ENCODE measurements at places on chromosomes 16 and 17. TPM values are rescaled to one million over a fixed set of nuclear protein-coding genes. Genes with fewer than 3 reads are reported as not detected.

GRCh38 chr16:47640661-47641060, 179.5 kb downstream of the PHKB start:
- no peak for DNase-seq
- H3K27ac ChIP-seq: no peak overlapping the region
- no peaks in the 10 kb centered on the region for H3K27me3 ChIP-seq

The C1QTNF8 gene
- total RNA-seq: not detected

GRCh38 chr16:64250866-64251265, 871.0 kb downstream of the CDH11 start:
- H3K27ac ChIP-seq: no peak overlapping the region
- H3K27me3 ChIP-seq: no peaks in the 10 kb centered on the region
- H3K36me3 ChIP-seq: no peaks in the 10 kb centered on the region
- no peaks in the 10 kb centered on the region for H3K4me1 ChIP-seq
- no peak overlapping the region for H3K4me3 ChIP-seq

The CCL17 gene
- total RNA-seq: not detected

GRCh38 chr17:78788451-78788850, 6.4 kb upstream of the CYTH1 start:
- no peak overlapping the region for H3K27ac ChIP-seq
- H3K36me3 ChIP-seq: peaks cover 1% of the 10 kb centered on the region
- no peaks in the 10 kb centered on the region for H3K27me3 ChIP-seq
- H3K4me1 ChIP-seq: peaks cover 27% of the 10 kb centered on the region
- no peak overlapping the region for H3K4me3 ChIP-seq
- no peak for DNase-seq

DNA sequence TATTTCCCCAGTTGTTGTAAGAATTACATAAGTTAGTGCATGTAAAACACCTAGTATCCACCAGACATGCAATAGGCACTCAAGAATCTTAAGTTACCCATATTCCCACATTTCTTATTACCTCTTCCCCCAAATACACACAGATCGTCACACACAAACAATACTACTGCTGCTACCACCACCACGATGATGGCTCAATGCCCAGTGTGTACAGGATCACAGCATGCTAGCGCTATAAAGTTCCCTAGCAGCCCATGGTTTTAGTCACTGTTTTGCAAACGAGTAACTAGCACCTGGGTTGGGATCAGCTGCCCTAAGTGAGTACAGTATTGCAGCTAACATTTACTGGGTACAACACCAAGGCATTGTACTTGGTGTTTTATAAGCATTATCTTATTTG, 411.7 kb downstream of the UTP18 start:
- no peak overlapping the region for H3K27ac ChIP-seq
- DNase-seq: no peak
- H3K4me3 ChIP-seq: no peak overlapping the region
- no peaks in the 10 kb centered on the region for H3K4me1 ChIP-seq
- no peaks in the 10 kb centered on the region for H3K36me3 ChIP-seq

DNA sequence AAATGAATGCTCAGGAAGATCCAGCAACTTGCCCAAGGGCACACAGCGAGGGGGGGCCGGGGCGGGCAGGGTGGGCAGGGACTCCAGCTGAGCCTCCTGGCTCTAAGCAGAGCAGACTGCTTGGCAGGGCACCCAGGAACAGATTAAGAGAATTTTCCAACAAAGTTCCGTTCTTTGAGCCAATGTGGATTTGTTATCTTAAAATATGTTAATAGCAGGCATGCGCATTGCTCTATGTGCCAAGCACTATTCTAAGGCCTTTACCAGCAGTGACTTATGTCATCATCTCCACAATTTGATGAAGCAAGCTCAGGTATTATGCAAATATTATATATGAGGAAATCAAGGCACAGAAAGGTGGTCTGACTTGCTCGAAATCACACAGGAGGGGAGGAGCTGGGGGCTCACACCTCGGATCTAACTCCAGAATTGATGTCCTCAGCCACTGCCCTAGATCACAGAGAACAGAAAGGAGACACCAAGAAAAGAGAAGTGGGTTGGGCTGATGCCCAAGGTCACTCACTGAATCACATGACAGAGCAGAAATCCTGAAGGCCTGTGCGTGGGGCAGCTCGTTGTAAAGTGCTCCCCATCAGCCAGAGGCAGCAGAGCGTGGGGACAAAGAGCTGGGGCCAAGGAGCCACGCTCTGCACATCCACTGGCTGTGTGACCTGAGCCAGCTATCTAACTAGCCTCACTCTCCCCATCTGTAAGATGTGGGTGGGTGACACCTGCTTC, 23.2 kb upstream of the MEAK7 start:
- H3K4me3 ChIP-seq: no peak overlapping the region
- no peaks in the 10 kb centered on the region for H3K27me3 ChIP-seq
- H3K27ac ChIP-seq: no peak overlapping the region

DNA sequence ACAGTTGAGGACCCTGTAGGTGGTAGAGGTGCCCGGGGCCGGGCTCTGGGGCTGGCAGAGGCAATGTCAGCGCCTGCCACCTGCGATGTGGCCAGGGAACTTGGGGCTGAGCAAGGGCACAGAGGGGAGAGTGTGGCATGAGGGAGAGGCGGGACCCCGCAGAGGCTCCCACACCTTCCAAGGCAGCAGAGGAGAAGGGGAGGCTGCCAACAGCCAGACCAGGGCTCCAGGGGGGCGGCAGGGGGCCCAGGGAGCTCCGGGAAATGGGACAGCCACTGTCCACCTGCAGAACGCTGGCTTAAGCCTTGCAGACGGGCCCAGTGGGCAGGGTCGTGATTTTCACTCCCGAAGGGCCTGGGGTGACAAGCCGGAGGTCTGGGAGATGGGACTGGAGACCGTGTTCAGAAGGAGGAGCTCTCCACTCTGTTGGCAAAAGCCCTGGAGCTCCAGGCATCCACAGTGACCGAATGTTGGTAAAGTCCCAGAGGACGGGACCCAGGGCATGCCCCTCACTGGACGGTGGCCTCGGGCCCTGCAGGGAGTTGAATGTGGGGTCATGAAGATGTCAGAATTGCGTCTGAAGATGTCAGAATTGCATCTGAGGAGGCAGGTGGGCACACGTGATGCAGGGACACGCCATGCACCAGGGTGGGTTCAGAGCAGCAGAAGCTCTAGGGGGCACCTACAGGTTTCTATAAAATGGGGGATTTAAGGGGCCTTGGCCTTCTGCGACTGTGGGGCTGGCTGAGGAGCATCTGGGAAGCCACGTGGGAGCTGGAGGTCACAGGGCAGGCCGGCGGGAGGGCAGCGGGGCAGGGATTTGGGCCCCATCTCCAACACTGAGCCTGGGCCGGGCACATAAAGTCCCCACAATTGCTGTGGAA, 18.6 kb downstream of the CD7 start:
- peak overlapping the region; percentile 98 for H3K27ac ChIP-seq
- H3K4me3 ChIP-seq: no peak overlapping the region
- H3K27me3 ChIP-seq: no peaks in the 10 kb centered on the region
- H3K4me1 ChIP-seq: peaks cover 24% of the 10 kb centered on the region
- H3K36me3 ChIP-seq: no peaks in the 10 kb centered on the region
- DNase-seq: no peak

- peaks cover 13% of the 10 kb centered on the region for H3K36me3 ChIP-seq
- no peaks in the 10 kb centered on the region for H3K27me3 ChIP-seq
- H3K4me3 ChIP-seq: no peak overlapping the region
- DNase-seq: peak; percentile 59
Observed at GRCh38 chr17:60664022-60664421, 13.6 kb upstream of the BCAS3 start.

The NAGPA gene
- total RNA-seq: 6.5 TPM

DNA sequence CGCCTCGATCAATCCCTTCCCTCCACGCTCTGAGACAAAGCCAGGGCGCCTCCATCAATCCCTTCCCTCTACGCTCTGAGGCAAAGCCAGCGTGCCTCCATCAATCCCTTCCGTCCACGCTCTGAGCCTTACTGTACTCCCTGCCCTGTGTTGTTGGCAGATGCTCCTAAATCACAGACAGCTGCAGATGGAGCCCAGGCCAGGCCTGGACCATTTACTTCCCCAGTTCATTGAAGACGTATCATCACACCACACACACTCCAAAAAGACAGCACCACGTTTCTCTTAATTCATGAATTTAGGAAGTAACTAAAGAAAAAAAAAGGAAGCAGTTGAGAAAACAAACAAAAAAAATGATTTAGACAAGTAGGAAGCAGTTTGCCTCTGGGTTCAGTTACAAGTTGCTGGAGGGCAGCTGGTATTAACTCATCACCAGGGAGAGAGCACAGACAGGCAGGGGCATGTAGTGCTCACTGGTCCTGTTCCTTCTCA, 7.4 kb upstream of the CD300LD start:
- no peak for DNase-seq
- H3K36me3 ChIP-seq: no peaks in the 10 kb centered on the region
- no peaks in the 10 kb centered on the region for H3K4me1 ChIP-seq
- H3K27me3 ChIP-seq: no peaks in the 10 kb centered on the region

DNA sequence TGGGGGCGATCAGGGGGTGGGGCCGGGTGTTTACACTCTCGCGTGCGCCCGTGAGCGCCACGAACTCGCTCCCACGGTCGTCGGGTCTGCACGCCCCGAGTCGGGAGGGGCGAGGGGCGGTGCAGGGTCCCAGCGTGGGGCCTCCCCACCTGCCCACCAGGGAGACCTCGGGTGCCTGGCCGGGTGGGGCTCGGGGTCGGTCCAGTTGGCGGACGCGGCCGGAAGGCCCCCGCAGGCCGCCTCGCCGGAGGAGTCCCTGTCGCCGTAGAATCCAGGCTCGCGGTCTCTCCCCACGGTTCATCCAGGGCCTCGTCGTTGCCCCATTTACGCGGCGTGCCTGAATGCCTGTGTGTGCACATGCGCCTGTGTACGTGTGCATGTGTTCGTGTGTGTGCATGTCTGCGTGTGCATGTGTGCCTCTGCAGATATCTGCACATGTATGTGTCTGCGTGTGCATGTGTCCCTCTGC, 510 bp upstream of the RAB40B start:
- no peak overlapping the region for H3K27ac ChIP-seq
- H3K27me3 ChIP-seq: peaks cover 2% of the 10 kb centered on the region
- peak overlapping the region; percentile 66 for H3K4me3 ChIP-seq
- no peak for DNase-seq
- no peaks in the 10 kb centered on the region for H3K36me3 ChIP-seq
- peaks cover 6% of the 10 kb centered on the region for H3K4me1 ChIP-seq

GRCh38 chr16:19858340-19859018, 26.2 kb downstream of the GPRC5B start:
- H3K4me1 ChIP-seq: peaks cover 3% of the 10 kb centered on the region
- DNase-seq: no peak
- H3K27ac ChIP-seq: no peak overlapping the region
- H3K4me3 ChIP-seq: no peak overlapping the region
- peaks cover 3% of the 10 kb centered on the region for H3K36me3 ChIP-seq
- no peaks in the 10 kb centered on the region for H3K27me3 ChIP-seq

The EPOP gene
- total RNA-seq: 0.36 TPM

GRCh38 chr17:32672711-32673110, 185.9 kb downstream of the CDK5R1 start:
- no peaks in the 10 kb centered on the region for H3K4me1 ChIP-seq
- no peaks in the 10 kb centered on the region for H3K36me3 ChIP-seq
- no peak overlapping the region for H3K27ac ChIP-seq
- no peak for DNase-seq
- no peaks in the 10 kb centered on the region for H3K27me3 ChIP-seq

DNA sequence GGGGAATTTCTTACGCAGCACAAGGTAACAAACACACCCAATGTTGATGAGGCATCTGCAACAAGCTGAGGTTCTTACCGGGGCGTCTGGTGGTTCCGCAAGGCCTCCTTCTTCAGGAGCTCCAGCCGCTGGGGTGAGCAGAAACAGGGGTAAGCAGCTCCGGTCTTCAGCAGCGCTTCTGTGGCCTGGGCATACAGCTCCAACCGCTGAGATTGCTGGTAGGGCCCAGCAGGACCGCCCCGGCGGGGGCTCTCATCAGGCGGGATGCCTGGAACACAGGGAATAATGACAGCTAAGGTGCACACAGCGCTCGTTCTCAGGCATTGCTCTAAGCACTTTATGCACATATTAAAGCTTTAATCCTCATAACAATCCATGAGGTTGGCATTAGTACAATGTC, 12.7 kb downstream of the EARS2 start:
- H3K27ac ChIP-seq: no peak overlapping the region
- DNase-seq: no peak
- H3K4me1 ChIP-seq: no peaks in the 10 kb centered on the region
- H3K27me3 ChIP-seq: no peaks in the 10 kb centered on the region
- peaks cover 49% of the 10 kb centered on the region for H3K36me3 ChIP-seq

DNA sequence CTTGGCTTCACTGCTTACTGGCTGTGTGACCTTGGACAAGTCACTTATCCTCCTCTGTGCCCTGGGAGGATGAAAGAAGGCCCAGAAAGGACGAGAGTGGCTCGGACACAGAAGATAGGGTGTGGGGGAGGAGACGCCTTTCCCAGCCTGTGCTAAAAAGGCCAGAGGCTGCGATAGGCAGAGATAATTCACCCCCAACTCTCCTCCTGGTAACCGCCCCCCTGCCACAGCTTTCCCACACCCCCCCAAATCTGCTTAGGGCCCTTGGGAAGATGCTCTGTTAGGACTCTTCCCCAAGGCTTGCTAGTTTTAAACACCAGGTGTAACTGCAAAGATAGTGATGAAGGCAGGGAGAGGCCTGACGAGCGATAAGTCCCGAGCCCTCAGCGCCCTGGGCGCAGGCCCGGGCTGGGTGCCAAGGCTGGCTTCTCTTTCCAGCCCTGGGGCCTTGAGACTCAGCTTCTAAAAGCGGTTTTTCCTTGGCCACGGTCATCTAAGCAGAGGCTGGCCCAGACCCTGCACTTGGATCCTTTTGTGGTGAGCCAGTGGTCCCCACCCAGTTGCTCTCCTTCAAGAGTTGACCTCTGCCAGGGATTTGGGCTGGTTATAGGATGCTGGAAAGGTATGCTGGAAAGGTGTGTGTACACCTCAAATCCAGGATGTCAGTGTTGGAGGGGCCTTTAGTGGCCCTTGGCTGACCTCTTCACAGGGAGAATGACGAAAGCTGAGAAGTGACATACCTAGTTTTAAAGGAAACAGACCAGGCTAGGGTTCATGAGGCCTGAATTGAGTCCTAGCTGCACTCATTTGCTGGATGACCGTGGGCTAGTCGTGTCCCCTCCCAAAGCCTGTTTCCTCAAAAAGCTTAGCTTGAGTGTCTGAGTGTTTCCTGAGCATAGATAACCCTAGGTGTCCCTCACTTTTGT, 3.4 kb upstream of the PPP1R9B start:
- no peaks in the 10 kb centered on the region for H3K27me3 ChIP-seq
- no peak overlapping the region for H3K4me3 ChIP-seq
- DNase-seq: no peak
- no peak overlapping the region for H3K27ac ChIP-seq
- H3K36me3 ChIP-seq: no peaks in the 10 kb centered on the region

- DNase-seq: no peak
- H3K27me3 ChIP-seq: peaks cover 96% of the 10 kb centered on the region
- no peaks in the 10 kb centered on the region for H3K36me3 ChIP-seq
Observed at GRCh38 chr17:79802039-79802735, 5.3 kb upstream of the CBX8 start.

DNA sequence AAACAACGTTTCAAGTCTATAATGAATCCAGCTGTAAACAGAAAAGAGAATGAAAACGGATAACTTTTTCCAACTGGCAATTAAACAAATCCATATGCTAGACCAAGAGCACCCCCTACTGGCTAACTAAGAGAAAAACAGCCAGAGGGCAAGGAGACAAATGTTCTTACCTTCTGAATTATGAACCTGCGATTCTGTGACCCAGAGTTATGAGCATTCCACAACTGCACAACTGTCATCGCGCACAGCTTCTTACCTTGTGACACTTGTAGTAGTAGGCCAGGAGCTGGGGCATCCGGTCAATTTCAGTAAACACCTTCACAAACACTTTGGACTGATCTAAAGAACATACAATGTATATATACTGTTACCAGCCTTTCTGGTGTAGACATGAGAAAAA, 18.6 kb downstream of the COG7 start:
- no peaks in the 10 kb centered on the region for H3K27me3 ChIP-seq
- no peak overlapping the region for H3K27ac ChIP-seq
- peak; percentile 74 for DNase-seq
- H3K4me1 ChIP-seq: no peaks in the 10 kb centered on the region
- no peak overlapping the region for H3K4me3 ChIP-seq

All from IMR-90 (cell line).